ENCODE measurements at places on chromosomes 7 and 10.

DNA sequence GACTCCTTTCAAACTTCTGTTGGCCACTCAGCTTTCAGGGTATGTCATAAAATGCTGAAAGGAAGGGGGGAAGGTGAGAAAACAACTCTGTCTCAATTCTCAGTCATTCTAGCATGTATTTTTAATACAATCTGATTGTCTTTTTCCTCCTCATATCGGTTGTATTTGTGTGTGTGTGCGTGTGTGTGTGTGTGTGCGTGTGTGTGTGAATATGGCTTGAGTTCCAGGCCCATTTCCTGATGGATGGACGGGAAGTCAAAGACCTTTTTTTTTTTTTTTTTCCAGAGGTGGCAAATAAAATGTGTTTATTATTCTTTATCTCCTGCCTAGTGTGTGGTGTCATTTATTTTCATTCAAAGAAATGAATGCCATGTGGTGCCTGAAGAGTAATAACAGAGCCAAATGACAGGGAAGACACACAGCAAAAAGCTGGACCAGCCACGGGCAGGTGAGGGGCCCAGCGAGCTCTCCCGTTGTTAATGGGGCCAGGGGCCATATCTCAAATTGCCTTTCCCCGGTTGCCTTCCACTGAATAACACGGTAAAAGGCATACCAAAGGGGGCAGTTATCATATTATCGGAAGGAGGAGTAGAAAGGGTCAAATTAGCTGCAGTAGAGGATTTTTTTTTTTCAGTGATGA, 3.1 kb upstream of the PLXNA4 start:
- no peak for DNase-seq

GRCh38 chr10:89543841-89544240, 8.4 kb upstream of the SLC16A12 start:
- no peak for DNase-seq

DNA sequence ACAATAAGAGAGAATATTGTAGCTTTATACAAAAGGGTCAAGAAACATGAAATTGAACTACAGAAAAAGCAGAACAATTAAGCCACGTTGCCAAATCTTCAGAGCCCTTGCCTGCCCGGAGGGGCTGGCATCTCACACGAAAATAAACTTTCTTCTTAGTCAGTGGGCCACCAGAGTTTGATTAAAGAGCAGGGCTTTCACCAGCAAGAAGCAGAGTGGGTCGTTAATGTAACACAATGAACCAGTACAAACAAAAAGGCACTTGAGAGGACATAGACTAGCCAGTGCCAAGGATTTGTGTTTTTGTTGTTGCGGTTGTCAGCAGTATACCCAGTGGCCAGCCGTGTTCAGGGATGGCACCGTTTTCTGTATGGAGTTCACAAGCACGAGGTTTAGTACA, 155.4 kb downstream of the NRP1 start:
- no peak for DNase-seq

GRCh38 chr7:109844362-109844761, 1246.6 kb upstream of the LRRN3 start:
- DNase-seq = no peak

GRCh38 chr7:151009327-151010036, 14.8 kb downstream of the ATG9B start:
- DNase-seq = no peak

- no peak for DNase-seq
Observed at GRCh38 chr10:96377816-96378294, 19.1 kb upstream of the OPALIN start.

GRCh38 chr7:1661461-1661860, 8.6 kb upstream of the ELFN1 start:
- DNase-seq = no peak

- peak; percentile 30 for DNase-seq
Observed at GRCh38 chr7:30478349-30479201, at the start of gene NOD1. Gene NOD1, minus strand, starts transcription at chr7:30478784. Its CDS starts 21,863 bp downstream, at chr7:30456921.

DNA sequence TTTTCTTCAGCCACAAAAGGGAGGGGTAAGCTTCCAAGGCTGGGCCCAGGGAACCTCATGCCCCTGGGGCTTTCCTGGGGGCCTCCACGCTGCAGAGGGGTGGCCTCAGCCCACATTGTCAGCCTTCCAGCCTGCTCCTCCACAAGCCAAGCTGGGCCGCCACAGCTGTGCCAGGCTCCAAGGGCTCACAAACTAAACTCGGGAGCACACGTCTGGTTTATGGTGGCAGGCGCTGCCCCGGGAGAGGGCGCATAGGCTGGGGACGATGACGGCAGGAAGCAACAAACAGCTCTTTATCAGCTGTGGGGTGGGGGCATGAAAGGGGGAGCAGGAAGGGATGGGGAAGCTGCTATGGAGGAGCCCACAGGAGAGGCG, 6.3 kb upstream of the CDH23 start:
- DNase-seq = no peak

DNA sequence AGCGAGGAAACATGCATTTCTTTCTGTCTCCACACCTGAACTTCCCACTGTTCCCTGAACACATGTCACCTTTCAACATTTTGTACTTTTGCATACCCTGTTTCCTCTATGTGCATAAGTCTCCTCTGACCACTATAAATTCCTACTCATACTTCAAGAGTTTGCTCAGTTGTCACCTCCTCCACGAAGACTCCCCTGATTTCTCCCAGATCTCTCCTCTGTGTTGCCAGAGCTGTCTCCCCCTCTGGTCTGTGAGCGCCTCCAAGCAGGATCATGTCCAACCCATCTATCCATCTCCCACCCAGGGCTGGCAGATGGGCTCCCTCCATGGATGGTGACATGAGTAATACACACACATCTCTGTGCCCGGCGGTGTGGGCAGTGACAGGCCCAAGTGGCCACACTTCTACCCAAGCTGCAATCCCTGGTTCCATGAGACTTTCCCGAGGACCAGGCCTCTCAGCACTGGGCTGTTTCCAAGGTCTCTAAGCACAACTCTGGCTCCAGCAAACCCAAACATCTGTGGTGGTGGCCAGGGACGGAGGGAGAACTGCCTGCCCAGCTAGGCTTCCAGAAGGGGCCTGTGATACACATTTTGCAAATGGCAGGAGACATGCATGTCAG, 135.9 kb downstream of the GRID1 start:
- no peak for DNase-seq

DNA sequence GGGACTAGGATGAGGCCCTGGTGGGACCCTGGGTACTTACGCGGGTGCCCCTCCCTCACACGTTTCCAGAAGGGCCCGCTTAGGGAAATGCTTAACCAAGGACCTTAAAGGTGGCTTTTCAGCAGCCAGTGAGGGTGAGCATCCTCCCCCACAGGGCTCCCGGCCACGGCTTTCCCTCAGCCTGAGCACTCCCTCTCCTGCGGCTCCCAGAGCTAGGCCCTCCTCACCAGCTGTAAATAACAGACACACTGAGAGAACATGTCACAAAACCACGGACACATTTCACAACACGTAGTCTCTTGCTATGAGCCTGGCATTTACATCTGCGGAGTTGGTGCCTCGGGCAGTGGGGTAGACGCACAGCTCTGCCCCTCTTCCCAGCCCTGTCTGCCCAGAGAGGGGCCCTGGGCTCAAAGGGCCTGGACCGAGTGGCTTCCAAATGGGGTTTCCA, 25.2 kb downstream of the GRID1 start:
- no peak for DNase-seq

DNA sequence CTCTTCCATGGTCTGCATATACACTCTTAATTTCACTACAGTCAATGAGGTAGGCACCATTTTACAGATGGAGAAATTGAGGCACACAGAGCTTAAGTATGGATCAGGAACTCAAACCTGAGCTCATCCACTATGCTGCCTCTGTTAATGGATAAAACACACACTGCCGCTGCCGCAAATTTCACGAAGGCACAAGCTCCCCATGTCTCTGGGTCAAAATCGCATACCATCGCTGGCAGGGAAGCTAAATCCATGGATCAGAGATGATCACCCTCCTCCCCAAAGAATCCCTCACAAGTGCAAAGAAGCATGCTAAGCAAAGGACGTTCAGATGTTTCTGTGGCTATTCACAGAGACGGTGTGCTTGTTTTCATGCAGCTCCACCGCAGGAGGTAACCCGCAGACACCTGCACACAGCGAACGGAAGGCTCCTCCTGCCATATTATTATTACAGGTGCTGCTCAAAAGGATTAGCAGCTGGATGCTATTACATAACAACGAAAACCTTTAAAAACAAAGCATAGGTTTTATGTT, 109.3 kb downstream of the UBE2H start:
- no peak for DNase-seq

DNA sequence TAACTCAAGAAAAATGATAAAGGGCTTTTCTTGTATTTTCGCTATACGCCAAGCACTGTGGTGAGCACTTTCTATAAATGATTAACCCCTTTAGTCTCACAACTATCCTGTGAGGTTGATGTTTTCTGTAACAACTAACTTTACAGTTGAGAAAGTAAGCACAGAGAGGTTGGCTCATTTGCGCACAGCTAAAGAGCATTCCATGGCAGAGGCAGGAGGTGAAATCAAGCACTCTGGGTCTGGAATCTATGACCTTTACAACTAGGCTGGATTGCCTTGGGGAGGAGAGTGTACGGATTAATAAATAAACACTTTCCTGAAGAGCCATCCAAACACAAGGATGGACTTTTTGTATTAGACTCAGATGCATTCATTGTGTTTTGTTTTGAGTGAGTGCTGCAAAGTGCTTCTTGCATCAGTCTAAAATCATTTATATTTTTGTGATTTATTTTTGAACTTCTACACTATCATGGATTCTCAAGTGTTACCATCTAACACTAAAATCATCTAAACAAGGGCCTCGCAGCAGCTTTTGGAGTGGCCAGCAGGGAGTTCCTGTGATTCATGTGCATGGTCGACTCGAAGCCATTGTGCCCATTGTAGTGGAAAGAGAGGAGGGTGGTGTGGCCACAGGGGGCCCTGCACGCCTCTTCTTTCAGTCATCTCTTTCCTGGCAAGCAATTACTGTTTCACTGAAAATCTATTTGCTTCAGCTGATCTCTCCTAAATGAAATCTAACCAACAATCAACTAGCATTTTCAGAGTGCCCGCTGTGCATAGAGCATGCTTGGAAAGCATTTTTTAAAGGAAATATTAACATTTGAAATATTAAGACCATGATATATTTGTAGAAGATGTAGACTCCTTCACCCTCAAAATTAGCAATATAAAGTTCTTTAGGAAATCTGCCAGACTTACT, 633.4 kb upstream of the COBL start:
- no peak for DNase-seq

DNA sequence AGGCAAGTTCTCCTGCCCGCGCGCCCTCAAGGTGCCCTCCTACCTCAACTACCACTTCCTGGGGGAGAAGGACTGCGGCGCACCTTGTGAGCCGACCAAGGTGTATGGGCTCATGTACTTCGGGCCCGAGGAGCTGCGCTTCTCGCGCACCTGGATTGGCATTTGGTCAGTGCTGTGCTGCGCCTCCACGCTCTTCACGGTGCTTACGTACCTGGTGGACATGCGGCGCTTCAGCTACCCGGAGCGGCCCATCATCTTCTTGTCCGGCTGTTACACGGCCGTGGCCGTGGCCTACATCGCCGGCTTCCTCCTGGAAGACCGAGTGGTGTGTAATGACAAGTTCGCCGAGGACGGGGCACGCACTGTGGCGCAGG, 1.4 kb downstream of the FZD1 start:
- no peak for DNase-seq

GRCh38 chr10:102460836-102461186, 9.5 kb upstream of the C10orf95 start:
- DNase-seq = no peak

GRCh38 chr7:27146491-27147198, 929 bp downstream of the HOXA6 start:
- no peak for DNase-seq

- DNase-seq = no peak
Observed at GRCh38 chr10:28878236-28878970, 201.1 kb downstream of the BAMBI start.

- no peak for DNase-seq
Observed at GRCh38 chr10:116836902-116837523, 12.3 kb upstream of the ENO4 start.

- no peak for DNase-seq
Observed at GRCh38 chr7:131327049-131327625, 539 bp upstream of the MKLN1 start.

- DNase-seq = no peak
Observed at GRCh38 chr10:36789974-36790373, 335.4 kb upstream of the ANKRD30A start.

- DNase-seq = no peak
Observed at GRCh38 chr7:46414946-46415345, 493.9 kb upstream of the IGFBP3 start.

DNA sequence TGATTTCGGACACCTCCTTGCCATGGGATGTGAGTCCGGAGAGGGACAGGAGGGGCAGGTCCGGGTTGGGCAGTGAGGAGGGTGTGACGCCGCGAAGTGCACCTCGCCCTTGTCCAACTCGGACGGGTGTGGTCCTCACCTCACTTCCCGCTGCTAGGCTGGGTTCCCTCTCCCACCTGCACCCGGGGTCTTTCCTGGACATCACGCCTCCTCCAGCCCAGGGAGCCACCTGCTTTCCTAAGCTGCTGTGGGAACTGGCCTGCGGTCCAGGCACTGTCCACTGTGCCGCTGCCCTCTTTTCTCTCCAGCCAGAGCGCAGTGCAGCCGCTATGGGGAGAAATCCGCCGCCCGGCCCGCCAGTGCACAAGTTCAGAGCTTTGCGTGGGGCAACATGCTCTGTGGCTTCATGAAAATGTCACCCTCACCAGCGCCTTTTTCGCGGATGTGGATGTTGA, 45.0 kb upstream of the ZNF716 start:
- no peak for DNase-seq

DNA sequence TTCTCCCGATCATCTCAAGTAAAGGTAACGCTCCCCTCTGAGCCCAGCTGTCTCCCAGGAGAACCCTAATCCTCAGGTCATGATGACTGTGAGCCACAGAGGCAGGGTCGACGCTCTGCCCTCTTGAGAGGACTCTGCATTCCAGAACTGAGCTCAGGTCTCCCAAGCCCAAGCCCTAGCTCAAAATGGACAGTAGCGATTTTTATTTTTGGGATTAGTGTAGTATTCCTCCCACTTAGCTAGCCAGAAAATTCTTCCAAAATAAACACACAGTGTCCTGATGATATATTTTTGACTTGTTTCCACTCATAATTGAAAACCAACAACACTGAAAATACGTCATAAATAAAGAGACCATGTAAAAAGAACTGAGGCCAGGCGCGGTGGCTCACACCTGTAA, 462.0 kb upstream of the MGMT start:
- no peak for DNase-seq

GRCh38 chr10:96987842-96988175, 155.7 kb downstream of the LCOR start:
- DNase-seq = no peak

- no peak for DNase-seq
Observed at GRCh38 chr7:1569016-1569415, 816 bp downstream of the PSMG3 start.

GRCh38 chr10:102619281-102619981, 24.8 kb upstream of the TRIM8 start:
- DNase-seq = no peak

DNA sequence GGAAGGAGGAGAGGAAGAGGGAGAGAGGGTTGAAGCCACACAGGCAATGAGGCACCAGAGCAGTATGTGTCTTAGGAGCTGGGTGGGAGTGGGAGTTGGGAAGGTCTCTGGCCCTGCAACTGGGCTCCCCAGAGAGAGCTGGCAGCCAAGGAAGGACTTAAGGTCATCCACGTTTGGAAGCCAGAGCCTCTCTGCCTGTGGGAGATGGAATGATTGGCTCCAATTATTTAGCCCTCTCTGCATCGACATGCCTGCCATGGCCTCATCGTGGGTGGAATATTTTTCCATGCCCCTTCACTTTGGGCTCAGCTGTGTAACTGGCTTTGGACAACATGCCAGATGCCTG, 478.5 kb downstream of the RPS24 start:
- DNase-seq = no peak

GRCh38 chr10:15035385-15036301, 8.1 kb upstream of the OLAH start:
- no peak for DNase-seq
